ENCODE measurements at places on chromosomes 11 and 22. TPM values are rescaled to one million over a fixed set of nuclear protein-coding genes. Genes with fewer than 3 reads are reported as not detected.

The KLHL35 gene
- total RNA-seq: 4.5 TPM

The KCNK4 gene
- not detected for total RNA-seq

The FXYD2 gene
- not detected for total RNA-seq

The OR5B21 gene
- not detected for total RNA-seq

The PHF21B gene
- total RNA-seq: not detected

The NLRX1 gene
- total RNA-seq: 16.2 TPM

The BATF2 gene
- total RNA-seq: 0.26 TPM

The NELL1 gene
- total RNA-seq: not detected

The IGSF9B gene
- 3.8 TPM for total RNA-seq

The MRGPRF gene
- 33.0 TPM for total RNA-seq

The DDT gene
- total RNA-seq: 91.0 TPM

The VPS37C gene
- total RNA-seq: 8.1 TPM

The GALNT18 gene
- 2.5 TPM for total RNA-seq

The METTL15 gene
- 14.0 TPM for total RNA-seq

The ACTN3 gene
- not detected for total RNA-seq

The MS4A6E gene
- not detected for total RNA-seq

The KCNK7 gene
- 0.06 TPM for total RNA-seq

The SH3BP1 gene
- total RNA-seq: 4.9 TPM

The TENM4 gene
- 15.6 TPM for total RNA-seq

The OR52E8 gene
- total RNA-seq: not detected

The OLFML1 gene
- 15.2 TPM for total RNA-seq

The SLC22A25 gene
- total RNA-seq: not detected

The DDI1 gene
- total RNA-seq: not detected

The CARD18 gene
- not detected for total RNA-seq

The TSPAN32 gene
- 0.26 TPM for total RNA-seq

The LAYN gene
- total RNA-seq: 27.1 TPM

The LARGE2 gene
- not detected for total RNA-seq

The NLRP14 gene
- total RNA-seq: 0.92 TPM

The MRGPRE gene
- 0.12 TPM for total RNA-seq

The RASD2 gene
- total RNA-seq: 0.12 TPM

The TRMT112 gene
- 232 TPM for total RNA-seq

The ATXN10 gene
- total RNA-seq: 154 TPM

The DEPDC7 gene
- total RNA-seq: 5.8 TPM

The KCNJ5 gene
- total RNA-seq: 0.06 TPM

The FAM180B gene
- total RNA-seq: not detected

The GPR152 gene
- not detected for total RNA-seq

The MMP3 gene
- 0.06 TPM for total RNA-seq

The MEI1 gene
- total RNA-seq: 1.2 TPM

The GRAP2 gene
- total RNA-seq: not detected
